ENCODE measurements at places on chromosomes 12 and 14.

DNA sequence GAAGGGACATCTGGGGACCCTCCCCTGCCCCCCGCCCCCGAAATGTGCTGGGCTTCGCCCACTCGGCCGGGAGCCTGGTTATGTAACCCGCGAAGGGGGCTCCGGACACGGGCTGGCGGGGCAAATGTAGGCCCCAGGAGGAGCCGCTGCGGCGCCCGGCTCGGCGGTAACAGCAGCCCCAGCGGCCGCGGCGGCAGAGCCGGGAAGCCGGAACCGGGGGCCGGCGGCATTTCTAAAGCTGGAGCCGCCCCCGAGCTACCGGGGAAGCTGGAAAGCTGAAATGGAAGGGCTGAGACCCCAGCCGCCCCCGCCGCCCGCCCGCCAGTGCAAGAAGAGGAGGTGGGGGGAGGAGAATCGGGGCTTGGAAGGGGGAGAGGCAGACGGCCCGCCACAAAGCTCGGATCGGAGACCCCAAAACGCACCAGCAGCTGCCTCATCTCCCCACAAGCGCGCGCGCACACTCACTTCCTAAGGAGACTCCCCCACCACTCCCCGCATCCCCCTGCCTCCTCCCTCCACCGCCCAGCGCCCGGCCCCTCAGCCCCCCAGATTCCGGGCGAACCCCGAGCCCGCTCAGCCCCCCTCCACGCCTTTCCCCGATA is 1.5 kb downstream of the KDM2B start:
- no peak for DNase-seq

DNA sequence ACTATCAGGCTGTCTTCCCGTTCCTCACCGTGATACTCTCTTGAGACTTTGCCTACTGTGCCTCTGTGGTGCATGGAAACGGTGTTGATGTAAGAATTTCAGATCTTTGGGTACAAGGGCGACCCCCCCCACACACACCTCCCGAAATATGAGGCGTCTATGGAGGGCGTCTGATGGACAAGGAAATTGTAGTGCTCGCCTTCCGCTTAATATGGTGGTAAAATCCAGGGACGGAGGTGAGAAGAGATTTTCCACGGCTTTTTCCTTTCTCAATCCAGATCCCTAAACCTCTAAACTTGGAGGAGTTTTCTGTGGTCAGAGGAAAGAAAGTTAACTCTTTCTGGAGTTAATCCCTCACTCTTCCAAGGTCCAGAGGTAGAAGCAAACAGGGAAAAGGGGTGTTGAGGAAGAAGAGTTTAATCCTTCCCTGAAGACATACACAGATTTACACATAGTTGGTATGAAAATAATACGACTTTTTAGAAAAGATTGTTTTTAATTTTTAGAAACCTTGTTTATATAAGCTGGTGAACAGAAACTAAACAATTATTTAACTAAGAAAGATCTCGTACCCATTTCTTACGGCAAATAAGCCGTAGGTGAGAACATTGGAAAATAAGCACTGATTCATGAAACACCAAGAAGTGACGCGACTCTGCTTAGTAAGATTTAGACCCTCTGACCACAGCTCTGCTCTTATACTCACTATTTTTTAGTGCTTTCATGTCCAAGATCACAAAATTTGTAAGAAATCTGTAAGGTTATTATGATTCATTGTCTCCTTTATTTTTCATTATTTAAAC is 23.1 kb upstream of the RNASE12 start:
- DNase-seq = no peak

GRCh38 chr12:47717443-47718193 is 7.7 kb downstream of the ENDOU start:
- no peak for DNase-seq

DNA sequence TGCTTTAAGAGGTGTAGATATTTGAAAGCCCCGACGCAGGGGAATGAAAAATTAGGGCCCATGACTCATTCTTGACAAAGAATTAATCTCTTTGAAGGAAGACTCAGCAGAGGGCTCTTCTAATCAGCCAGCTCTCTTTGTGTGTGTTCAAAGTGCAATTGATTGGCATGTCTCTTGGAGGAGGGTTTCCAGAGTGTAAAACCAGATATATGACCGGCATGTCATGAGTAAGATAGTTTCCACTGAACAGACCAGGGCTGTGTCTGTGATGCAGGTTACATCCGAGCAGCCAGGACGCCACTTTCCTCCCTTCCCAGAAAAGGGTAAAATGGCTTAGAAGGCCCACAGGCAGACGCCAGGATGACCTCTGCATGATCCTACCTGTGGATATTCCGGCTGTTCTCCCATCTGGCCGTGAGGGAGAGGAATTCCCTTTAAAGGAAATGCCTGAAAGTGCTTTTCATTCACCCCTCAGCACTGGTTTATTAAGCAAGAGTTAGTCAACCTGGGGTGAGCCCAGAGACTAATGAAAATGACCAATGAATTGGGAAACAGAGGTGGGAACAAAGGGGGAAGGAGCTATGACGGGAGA is 7.2 kb upstream of the KRT75 start:
- DNase-seq = no peak

DNA sequence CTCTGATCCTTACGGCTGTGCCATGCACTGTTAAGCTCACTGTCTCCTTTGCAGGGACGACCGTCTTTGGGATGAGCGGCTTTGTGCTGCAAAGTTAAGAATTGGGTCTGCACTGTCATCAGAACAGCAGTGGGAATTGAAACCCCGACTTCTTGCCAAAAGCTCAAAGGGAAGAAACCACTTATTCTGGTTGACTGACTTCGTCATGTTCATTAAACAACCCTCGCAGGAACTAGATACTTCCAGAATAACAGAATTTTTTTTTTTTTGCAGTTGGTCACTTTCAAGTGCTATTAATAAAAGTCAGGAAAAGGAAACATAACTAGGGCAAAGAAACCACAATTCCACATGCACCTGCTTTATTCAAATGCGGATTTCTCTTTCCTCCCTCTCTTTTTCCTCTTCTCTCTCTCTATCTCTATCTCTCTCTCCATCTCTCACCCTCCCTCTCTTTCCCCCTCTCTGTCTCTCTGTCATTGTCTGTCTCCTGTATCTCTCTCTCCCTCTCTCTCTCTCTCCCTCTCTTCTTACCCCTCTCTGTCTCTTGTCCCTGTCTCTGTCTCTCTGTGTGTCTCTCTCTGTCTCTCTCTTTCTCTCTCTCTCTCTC is 12.3 kb upstream of the GLT1D1 start:
- no peak for DNase-seq

GRCh38 chr12:64808110-64808509 is 16.3 kb upstream of the TBC1D30 start:
- no peak for DNase-seq

DNA sequence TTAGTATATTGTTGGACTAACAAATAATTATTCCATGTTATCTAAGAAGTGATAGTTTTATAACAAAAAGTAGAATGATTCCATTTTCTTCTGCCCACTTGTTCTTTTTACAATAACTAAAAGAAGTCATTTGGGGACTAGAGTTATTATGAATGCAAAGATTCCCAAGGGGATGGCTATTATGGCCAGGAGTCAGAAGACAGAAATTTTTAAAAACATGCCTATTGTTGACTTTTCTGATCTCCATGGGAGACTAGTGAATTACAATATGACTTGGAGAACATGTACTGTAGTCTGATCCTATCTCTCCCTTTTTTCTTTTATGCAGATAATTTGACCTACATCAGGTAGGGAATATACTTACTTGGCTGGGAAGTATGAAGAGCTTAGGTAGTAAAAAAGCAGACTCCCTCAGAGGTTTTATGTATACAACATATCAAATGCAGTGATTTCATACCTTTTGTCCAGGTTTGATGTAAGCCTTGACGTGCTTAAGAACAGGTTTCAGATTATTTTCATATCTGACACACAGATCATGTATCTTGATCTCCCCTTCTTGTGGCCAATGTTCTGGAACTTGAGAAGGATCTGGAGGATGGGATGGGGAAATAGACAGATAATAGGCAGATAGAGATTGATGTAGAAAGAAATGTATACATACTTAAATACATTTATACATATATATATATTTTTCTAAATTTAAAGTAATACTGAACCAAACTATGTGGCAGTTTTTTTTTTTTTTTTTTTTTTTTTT is 41.0 kb upstream of the KCNJ8 start:
- DNase-seq = no peak

- peak; percentile 92 for DNase-seq
Observed at GRCh38 chr12:124747426-124748161, 116.1 kb downstream of the SCARB1 start.

- DNase-seq = no peak
Observed at GRCh38 chr12:121264951-121265515, 31.5 kb downstream of the CAMKK2 start.

DNA sequence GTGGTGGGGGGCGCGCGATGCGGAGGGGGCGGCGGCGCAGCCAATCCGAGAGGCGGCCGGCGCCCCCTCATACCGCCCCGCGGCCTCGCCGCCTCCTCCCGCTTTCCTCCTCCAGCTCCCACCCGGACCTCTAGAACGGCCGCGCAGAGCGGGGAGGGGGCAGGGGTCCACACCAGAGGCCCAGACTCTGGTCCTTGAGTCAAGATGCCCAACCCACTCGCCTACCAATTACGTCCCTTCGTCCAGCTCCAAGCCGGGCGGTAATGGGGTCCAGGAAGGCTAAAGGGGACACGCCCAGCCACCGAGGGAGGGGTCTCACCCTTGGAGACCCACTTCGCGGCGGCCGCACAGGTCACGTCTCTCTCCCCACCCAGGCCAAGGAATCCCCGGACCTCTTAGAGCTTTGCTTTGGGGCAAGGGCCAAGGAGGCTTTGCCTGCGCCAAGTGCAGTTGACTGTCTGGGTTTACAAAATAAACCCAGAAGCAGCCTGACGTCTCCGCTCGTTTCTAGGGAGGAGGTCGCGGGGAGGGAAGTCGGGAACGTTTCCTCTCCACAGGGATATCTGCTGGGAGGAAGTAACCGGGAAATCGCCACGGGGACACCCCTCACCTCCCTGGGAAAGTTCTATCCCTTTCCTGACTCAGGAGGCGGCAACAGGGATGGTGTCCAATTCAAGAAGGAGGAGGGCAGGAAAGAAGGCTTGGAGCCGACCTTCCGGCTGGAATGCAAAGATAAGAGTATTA is 394 bp upstream of the AMIGO2 start:
- no peak for DNase-seq

GRCh38 chr12:98294051-98294805 is 221.2 kb upstream of the TMPO start:
- no peak for DNase-seq

- no peak for DNase-seq
Observed at GRCh38 chr12:65963862-65964240, 139.6 kb downstream of the HMGA2 start.

GRCh38 chr12:28802706-28803438 is 346.2 kb upstream of the FAR2 start:
- DNase-seq = no peak

GRCh38 chr12:114400925-114401324 is 5.0 kb downstream of the TBX5 start:
- DNase-seq = no peak

GRCh38 chr12:123931686-123932321 is 40.8 kb downstream of the CCDC92 start:
- DNase-seq = no peak

GRCh38 chr12:49413010-49413409 is 45.7 kb downstream of the SPATS2 start:
- DNase-seq = no peak

Data from BJ (cell line).